ENCODE measurements at places on chromosomes 11 and 22. TPM values are rescaled to one million over a fixed set of nuclear protein-coding genes. Genes with fewer than 3 reads are reported as not detected.

The STX3 gene
- total RNA-seq = 41.2 TPM

The KRTAP5-11 gene
- total RNA-seq = not detected

The RRP7A gene
- 40.9 TPM for total RNA-seq

The CTSF gene
- 7.4 TPM for total RNA-seq

The GLYAT gene
- total RNA-seq = not detected

The MMP7 gene
- total RNA-seq = not detected

The OR10W1 gene
- not detected for total RNA-seq

The AASDHPPT gene
- 42.6 TPM for total RNA-seq

The NRIP3 gene
- 9.2 TPM for total RNA-seq

The MOV10L1 gene
- 6.7 TPM for total RNA-seq

The SLC15A3 gene
- 35.7 TPM for total RNA-seq

The MB gene
- not detected for total RNA-seq

The AP1B1 gene
- total RNA-seq = 97.7 TPM

The FGF19 gene
- total RNA-seq = not detected

The UBQLNL gene
- total RNA-seq = not detected

The PDGFB gene
- total RNA-seq = 190 TPM

The MAPK8IP2 gene
- 0.07 TPM for total RNA-seq

The UPK3A gene
- not detected for total RNA-seq

The SMIM38 gene
- not detected for total RNA-seq

The POU2AF1 gene
- not detected for total RNA-seq

The MS4A6A gene
- not detected for total RNA-seq

The UEVLD gene
- total RNA-seq = 25.4 TPM

The NXPE2 gene
- total RNA-seq = not detected

The CRYBA4 gene
- total RNA-seq = not detected

The GP1BB gene
- 1.0 TPM for total RNA-seq

The TEX54 gene
- not detected for total RNA-seq

The TTC12 gene
- total RNA-seq = 3.8 TPM

The PAK1 gene
- total RNA-seq = 1.4 TPM

The ADAMTS15 gene
- total RNA-seq = 0.05 TPM

The SCT gene
- total RNA-seq = not detected

The SLC25A45 gene
- 1.1 TPM for total RNA-seq

Data from mammary microvascular endothelial cell (primary cell).